ENCODE measurements at places on chromosomes 5 and 9. TPM values are rescaled to one million over a fixed set of nuclear protein-coding genes. Genes with fewer than 3 reads are reported as not detected.

DNA sequence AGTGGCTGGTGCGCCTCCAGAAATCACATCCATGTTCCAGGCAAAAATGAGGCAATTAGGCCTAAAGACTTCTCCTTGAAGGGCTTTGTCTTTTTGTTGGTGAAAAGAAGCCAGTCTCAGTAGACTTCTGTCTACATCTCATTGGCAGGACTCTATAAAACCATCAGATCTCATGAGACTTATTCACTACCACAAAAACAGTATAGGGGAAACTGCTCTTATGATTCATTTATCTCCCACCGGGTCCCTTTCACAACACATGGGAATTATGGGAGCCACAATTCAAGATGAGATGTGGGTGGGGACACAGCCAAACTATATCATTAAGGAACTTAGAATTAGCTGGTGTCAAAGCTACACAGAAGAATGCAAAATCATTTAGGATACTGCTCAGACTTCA lies 77.7 kb upstream of the SNX2 start:
- no peaks in the 10 kb centered on the region for H3K27me3 ChIP-seq
- DNase-seq = no peak
- no peak overlapping the region for H3K27ac ChIP-seq
- H3K4me1 ChIP-seq = no peaks in the 10 kb centered on the region
- no peaks in the 10 kb centered on the region for H3K36me3 ChIP-seq
- no peak overlapping the region for H3K4me3 ChIP-seq

GRCh38 chr9:84153885-84154284 lies 173.3 kb downstream of the RMI1 start:
- H3K4me1 ChIP-seq = no peaks in the 10 kb centered on the region
- H3K4me3 ChIP-seq = no peak overlapping the region
- DNase-seq = no peak
- no peak overlapping the region for H3K27ac ChIP-seq
- no peaks in the 10 kb centered on the region for H3K36me3 ChIP-seq

Gene RMRP
- 1,664 TPM for total RNA-seq

DNA sequence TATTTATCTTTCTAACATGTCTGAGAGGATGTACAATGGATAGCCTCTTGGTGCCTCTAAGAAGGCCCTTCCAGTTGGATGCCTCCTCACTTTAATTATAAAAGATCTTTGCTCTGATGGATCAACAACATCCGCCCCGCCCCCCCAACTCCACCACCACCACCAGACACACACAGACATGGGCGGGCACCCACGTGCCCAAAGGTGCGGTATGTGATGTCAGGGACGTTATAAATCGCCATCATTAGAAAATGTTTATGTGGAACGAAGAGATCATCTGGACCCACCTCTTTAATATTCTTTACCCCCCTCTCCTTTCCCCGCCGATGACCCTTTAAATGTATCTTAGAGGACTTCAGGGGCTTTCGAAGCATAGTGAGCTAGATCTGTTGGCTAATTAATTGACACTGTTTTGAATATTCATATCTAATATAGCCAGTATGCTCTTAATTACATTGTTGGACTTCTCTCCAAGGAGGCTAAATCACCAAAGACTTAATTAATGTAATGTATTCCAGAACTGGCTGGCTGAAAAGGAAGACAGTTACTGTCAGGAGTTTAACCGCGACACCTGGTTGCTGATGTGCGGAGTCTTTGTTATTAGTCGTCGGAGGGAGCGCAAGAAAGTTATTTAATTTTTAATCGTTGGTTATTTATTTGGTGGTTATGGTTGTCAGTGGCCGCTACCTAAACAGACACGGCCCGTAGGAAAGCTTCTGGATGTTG lies 6.1 kb upstream of the FOXB2 start:
- no peak for DNase-seq
- no peak overlapping the region for H3K27ac ChIP-seq
- H3K36me3 ChIP-seq = no peaks in the 10 kb centered on the region
- H3K27me3 ChIP-seq = peaks cover 84% of the 10 kb centered on the region
- H3K4me1 ChIP-seq = peaks cover 4% of the 10 kb centered on the region
- H3K4me3 ChIP-seq = no peak overlapping the region

Gene SPATA31A3
- not detected for total RNA-seq

Gene C5orf22
- total RNA-seq = 14.4 TPM

Gene KCNN2
- total RNA-seq = 0.16 TPM

Gene EQTN
- total RNA-seq = 0.98 TPM

- H3K36me3 ChIP-seq = no peaks in the 10 kb centered on the region
- H3K4me3 ChIP-seq = no peak overlapping the region
- DNase-seq = no peak
- H3K4me1 ChIP-seq = no peaks in the 10 kb centered on the region
Measured at GRCh38 chr9:31272456-31273295, 1111.8 kb upstream of the ACO1 start.

DNA sequence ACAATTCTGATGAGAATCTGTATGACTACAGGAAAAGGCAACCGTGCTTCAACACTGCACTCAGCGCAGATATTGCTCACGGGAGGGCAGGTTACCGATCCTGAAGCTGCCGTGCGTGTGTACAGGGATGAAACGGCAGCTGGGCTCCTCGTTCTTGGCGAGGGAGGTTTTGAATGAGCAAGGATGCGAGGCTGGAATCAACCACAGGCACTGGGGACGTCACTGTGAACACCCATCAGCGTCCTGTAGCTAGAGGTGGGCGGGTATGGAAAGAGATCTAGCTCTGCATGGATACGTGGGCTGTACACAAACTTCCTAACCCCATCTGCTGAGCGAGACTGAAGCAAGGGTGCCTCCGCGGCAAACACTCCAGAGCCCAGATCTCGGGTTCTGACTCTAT lies 84.3 kb upstream of the COL5A1 start:
- H3K36me3 ChIP-seq = no peaks in the 10 kb centered on the region
- no peak overlapping the region for H3K4me3 ChIP-seq
- no peaks in the 10 kb centered on the region for H3K4me1 ChIP-seq
- no peak for DNase-seq
- no peak overlapping the region for H3K27ac ChIP-seq

- H3K27me3 ChIP-seq = no peaks in the 10 kb centered on the region
- no peak overlapping the region for H3K4me3 ChIP-seq
- no peak overlapping the region for H3K27ac ChIP-seq
- no peaks in the 10 kb centered on the region for H3K4me1 ChIP-seq
Measured at GRCh38 chr5:88984040-88984439, 101.1 kb upstream of the MEF2C start.

Measured in breast epithelium (tissue), 4 donors.